ENCODE measurements at places on chromosomes 5 and 9. TPM values are rescaled to one million over a fixed set of nuclear protein-coding genes. Genes with fewer than 3 reads are reported as not detected.

DNA sequence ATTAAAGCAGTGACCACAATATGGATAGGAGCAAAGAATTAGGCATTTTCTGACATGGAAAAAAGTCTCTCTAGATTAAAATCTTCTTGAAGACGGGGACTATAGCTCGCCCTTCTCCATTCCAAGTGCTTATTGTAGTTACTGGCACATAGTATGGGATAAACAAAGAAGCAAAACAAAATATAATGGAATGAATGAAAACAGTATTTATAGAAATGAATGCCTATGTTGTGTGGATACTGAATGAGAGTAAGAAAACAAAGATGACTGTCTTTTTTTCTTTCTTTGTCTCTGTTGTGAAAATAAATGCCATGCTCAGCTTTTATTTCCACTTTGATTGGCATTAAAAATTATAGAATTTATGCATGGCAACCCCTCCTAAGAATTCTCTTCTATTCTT lies 1414.3 kb upstream of the ACO1 start:
- H3K27ac ChIP-seq = no peak overlapping the region
- H3K4me3 ChIP-seq = no peak overlapping the region
- H3K4me1 ChIP-seq = peaks cover 2% of the 10 kb centered on the region
- H3K36me3 ChIP-seq = no peaks in the 10 kb centered on the region
- H3K27me3 ChIP-seq = peaks cover 15% of the 10 kb centered on the region

DNA sequence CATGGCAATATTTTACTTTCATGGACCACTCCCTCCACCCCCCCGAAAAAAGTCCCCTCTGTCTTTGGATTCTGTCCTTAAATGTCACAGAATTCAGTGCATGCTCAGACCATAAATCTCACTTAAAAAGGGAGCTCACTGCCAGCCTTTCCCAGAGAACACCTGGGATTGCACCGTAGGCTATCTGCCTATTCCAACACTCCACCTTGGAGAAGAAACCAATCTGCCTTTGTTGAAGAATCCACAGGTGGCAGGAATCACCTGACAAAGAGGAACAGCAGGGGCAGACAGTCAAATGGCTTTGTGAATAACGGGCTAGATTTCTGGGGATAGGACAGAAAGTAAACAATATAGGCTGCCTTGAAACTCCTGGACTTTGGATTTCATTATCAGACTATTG lies 306.7 kb upstream of the BRINP1 start:
- no peak overlapping the region for H3K27ac ChIP-seq
- no peaks in the 10 kb centered on the region for H3K27me3 ChIP-seq

DNA sequence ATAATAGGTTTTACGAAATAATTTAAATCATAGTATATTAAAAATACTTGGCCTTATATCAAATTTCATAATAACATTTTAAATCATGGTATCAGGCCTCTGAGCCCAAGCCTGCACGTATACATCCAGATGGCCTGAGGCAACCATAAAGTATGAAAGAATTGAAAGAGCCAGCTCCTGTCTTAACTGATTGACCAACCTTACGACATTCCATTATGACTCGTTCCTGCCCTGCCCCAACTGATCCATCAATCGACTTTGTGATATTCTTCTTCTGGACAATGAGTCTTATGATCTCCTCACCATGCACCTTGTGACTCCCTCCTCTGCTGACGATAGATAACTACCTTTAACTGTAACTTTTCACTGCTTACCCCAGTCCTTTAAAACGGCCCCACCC lies 545.0 kb downstream of the MTRR start:
- no peaks in the 10 kb centered on the region for H3K36me3 ChIP-seq

- H3K27me3 ChIP-seq = peaks cover 4% of the 10 kb centered on the region
- no peak overlapping the region for H3K4me3 ChIP-seq
- H3K27ac ChIP-seq = no peak overlapping the region
- DNase-seq = no peak
- no peaks in the 10 kb centered on the region for H3K36me3 ChIP-seq
Measured at GRCh38 chr9:134469041-134469875, 143.0 kb downstream of the RXRA start.

GRCh38 chr9:26744191-26744965 lies 148.2 kb downstream of the CAAP1 start:
- H3K4me1 ChIP-seq = no peaks in the 10 kb centered on the region
- no peak overlapping the region for H3K4me3 ChIP-seq

- peaks cover 16% of the 10 kb centered on the region for H3K4me1 ChIP-seq
- peaks cover 8% of the 10 kb centered on the region for H3K36me3 ChIP-seq
- H3K27me3 ChIP-seq = peaks cover 88% of the 10 kb centered on the region
- no peak for DNase-seq
- H3K4me3 ChIP-seq = no peak overlapping the region
Measured at GRCh38 chr5:181168595-181169118, 21.3 kb downstream of the OR2V2 start.

DNA sequence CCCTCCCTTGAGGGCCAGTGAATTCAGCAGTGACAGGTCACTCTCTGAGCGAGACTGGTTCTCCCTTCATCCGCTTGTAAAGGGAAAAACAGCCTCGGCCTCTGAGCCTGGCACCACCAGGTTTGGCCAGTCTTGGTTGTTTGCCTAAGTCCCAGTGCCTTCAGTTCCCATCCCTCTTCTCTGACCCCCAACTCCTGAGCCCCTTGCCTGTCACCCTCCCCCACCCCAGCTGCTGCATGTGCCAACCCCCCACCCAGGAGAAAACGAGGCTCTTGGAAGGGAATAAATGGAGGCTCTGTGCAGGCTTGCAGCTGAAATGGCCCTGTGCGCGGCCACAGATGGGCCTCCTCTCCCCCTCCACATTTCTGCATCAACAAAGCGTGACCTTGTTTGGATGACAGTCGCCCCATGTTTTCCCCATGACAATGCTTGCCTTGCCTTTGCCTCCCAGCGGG lies 3.1 kb downstream of the URM1 start:
- no peak overlapping the region for H3K4me3 ChIP-seq
- peaks cover 4% of the 10 kb centered on the region for H3K36me3 ChIP-seq
- DNase-seq = no peak
- H3K27ac ChIP-seq = no peak overlapping the region

DNA sequence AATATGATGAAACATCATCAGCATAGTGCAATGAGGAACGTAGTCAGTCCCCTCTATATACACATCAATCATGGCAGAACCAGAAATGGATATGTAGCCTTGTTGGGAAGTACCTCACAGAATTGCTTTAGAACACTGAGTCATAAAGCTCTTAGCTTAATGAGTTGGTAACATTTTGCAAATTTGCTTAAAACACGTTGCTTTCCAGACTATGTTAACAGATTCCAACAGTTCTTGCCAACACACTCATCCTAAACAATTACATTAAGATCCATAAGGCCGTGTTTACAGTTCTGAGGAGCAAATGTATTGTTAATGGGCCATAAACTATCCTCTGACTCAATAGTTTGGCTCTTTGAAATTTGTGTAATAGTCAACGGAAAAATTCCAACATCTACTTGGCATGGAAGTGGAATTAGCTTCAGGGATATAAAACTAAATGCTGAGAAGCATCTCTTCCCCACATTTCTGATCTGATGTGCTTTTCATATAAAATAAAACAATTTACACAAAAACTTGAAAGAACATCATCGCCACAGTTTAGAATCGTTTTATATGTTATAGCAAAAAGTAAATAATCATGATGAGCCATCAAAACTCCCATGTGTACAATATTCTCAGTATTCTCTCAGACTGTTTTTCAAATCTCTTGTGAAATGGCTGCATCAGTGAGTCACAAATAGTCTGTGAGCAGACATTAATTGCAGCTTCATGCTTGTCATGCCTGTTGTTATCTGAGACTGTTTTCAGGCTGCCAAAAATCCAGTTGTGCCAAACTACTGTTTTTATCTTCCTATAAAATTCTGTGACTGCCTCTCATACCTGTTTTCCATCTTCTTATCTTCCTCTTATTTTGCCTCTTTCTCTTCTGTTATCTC lies 291.9 kb downstream of the COX7C start:
- no peak overlapping the region for H3K4me3 ChIP-seq
- no peak overlapping the region for H3K27ac ChIP-seq
- no peaks in the 10 kb centered on the region for H3K36me3 ChIP-seq
- DNase-seq = no peak
- no peaks in the 10 kb centered on the region for H3K4me1 ChIP-seq

GRCh38 chr9:122103985-122104384 lies 10.9 kb upstream of the TTLL11 start:
- peaks cover 10% of the 10 kb centered on the region for H3K27me3 ChIP-seq
- no peak overlapping the region for H3K27ac ChIP-seq
- H3K4me3 ChIP-seq = no peak overlapping the region
- H3K36me3 ChIP-seq = no peaks in the 10 kb centered on the region
- DNase-seq = no peak
- H3K4me1 ChIP-seq = peaks cover 8% of the 10 kb centered on the region

ABCA2 gene
- 131 TPM for total RNA-seq

GADD45G gene
- total RNA-seq = 14.3 TPM

PCDHA6 gene
- not detected for total RNA-seq

MARCOL gene
- not detected for total RNA-seq

DNA sequence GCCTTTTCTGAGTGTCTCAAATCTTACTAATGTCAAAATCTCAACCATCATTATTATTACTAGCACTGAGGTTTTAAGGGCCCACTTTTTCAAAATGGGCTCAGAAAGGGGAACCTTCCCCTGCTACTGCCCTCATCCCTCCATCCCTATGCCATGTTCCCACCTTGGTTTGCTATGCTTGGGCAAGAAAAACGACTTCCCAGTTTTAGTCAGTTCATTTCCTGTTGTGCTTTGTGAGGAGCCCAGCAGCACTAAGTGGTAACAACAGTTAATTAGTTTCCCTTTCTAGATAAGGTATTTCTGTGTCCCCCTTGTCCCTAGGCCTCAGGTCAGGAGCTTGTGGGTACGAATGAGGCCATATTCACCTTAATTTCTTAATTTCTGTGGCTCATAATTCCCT lies 595.2 kb downstream of the RAB3C start:
- H3K4me1 ChIP-seq = peaks cover 5% of the 10 kb centered on the region
- no peak overlapping the region for H3K27ac ChIP-seq
- H3K27me3 ChIP-seq = peaks cover 32% of the 10 kb centered on the region
- DNase-seq = no peak
- H3K4me3 ChIP-seq = no peak overlapping the region

GRCh38 chr9:128341435-128341849 lies 1.1 kb downstream of the SLC27A4 start:
- peak; percentile 39 for DNase-seq
- no peaks in the 10 kb centered on the region for H3K27me3 ChIP-seq
- no peaks in the 10 kb centered on the region for H3K36me3 ChIP-seq
- peak overlapping the region; percentile 97 for H3K4me3 ChIP-seq
- H3K27ac ChIP-seq = peak overlapping the region; percentile 60

GRCh38 chr9:87120610-87121009 lies 173.3 kb upstream of the GAS1 start:
- no peak overlapping the region for H3K4me3 ChIP-seq
- no peak overlapping the region for H3K27ac ChIP-seq
- no peaks in the 10 kb centered on the region for H3K4me1 ChIP-seq

FBXL7 gene
- not detected for total RNA-seq

SLC46A2 gene
- not detected for total RNA-seq

GCNT1 gene
- 9.0 TPM for total RNA-seq

IL3 gene
- not detected for total RNA-seq

- no peak overlapping the region for H3K27ac ChIP-seq
- no peaks in the 10 kb centered on the region for H3K36me3 ChIP-seq
- H3K4me3 ChIP-seq = no peak overlapping the region
- no peak for DNase-seq
- no peaks in the 10 kb centered on the region for H3K27me3 ChIP-seq
Measured at GRCh38 chr9:5945112-5945511, 54.4 kb downstream of the MLANA start.

GRCh38 chr9:131873335-131873734 lies 133.5 kb upstream of the RAPGEF1 start:
- no peak overlapping the region for H3K27ac ChIP-seq
- H3K4me1 ChIP-seq = peaks cover 9% of the 10 kb centered on the region
- H3K4me3 ChIP-seq = no peak overlapping the region
- no peaks in the 10 kb centered on the region for H3K27me3 ChIP-seq
- no peak for DNase-seq
- no peaks in the 10 kb centered on the region for H3K36me3 ChIP-seq

- H3K36me3 ChIP-seq = no peaks in the 10 kb centered on the region
- no peak overlapping the region for H3K27ac ChIP-seq
- no peak for DNase-seq
- H3K4me3 ChIP-seq = no peak overlapping the region
- no peaks in the 10 kb centered on the region for H3K27me3 ChIP-seq
Measured at GRCh38 chr5:164301708-164302107, 796.3 kb downstream of the MAT2B start.

GRCh38 chr9:133572821-133573361 lies 36.3 kb downstream of the FAM163B start:
- H3K27ac ChIP-seq = no peak overlapping the region
- peaks cover 10% of the 10 kb centered on the region for H3K36me3 ChIP-seq
- H3K4me3 ChIP-seq = no peak overlapping the region
- peaks cover 4% of the 10 kb centered on the region for H3K4me1 ChIP-seq

GRCh38 chr5:38948501-38948900 lies 102.7 kb downstream of the OSMR start:
- peaks cover 2% of the 10 kb centered on the region for H3K36me3 ChIP-seq
- no peak for DNase-seq
- H3K4me1 ChIP-seq = no peaks in the 10 kb centered on the region
- H3K27ac ChIP-seq = no peak overlapping the region
- H3K4me3 ChIP-seq = no peak overlapping the region

GPR150 gene
- 2.5 TPM for total RNA-seq

GRCh38 chr5:67200809-67201562 lies 4.4 kb upstream of the CD180 start:
- peaks cover 33% of the 10 kb centered on the region for H3K4me1 ChIP-seq
- H3K36me3 ChIP-seq = no peaks in the 10 kb centered on the region
- H3K27ac ChIP-seq = no peak overlapping the region
- no peaks in the 10 kb centered on the region for H3K27me3 ChIP-seq
- no peak for DNase-seq

- peak overlapping the region; percentile 6 for H3K27ac ChIP-seq
- H3K27me3 ChIP-seq = peaks cover 74% of the 10 kb centered on the region
- peak overlapping the region; percentile 8 for H3K4me3 ChIP-seq
- H3K36me3 ChIP-seq = peaks cover 8% of the 10 kb centered on the region
- DNase-seq = no peak
Measured at GRCh38 chr5:77636641-77637169, 1.8 kb downstream of the OTP start.

DNA sequence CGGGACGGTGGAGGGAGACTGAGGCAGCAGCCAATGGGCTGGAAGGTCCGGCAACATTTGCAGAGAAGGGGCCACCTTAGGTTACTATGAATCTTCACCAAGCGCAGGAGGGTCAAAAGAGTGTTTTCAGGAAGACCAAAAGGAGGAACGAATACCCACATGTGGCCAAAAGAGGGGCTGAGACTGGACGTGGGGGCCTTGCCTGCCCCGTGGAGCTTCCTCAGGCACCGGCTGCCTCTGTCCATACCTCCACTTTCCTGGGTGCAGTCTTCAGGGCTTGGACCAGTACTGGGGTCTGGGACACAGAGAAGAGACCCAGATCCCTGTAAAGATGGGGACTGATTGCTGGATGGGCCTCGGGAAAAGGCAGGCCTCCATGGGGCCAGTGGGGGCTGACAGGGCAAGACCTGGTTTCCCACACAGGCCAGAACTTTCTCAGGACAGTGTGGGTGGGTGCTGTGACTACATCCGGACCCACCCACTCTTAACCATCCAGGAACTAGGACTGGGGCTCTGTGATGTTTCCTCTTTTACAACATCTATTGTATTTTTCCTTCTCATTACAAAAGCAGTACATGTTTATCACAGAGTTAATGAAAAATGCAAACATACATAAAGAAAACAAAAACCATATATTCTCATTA lies 294.7 kb downstream of the ZSWIM6 start:
- DNase-seq = no peak
- peaks cover 2% of the 10 kb centered on the region for H3K36me3 ChIP-seq
- peak overlapping the region; percentile 57 for H3K4me3 ChIP-seq
- no peak overlapping the region for H3K27ac ChIP-seq

WNT8A gene
- not detected for total RNA-seq

LCN1 gene
- total RNA-seq = not detected

All from T-helper 17 cell (primary cell).